Stimulated activated CD4-positive, alpha-beta T cell treated with anti-CD3 and anti-CD28 coated beads, Interleukin-1b, Interleukin-23, amount 100 ng/mL, for 1 hour (primary cell): ENCODE measurements at places on chromosomes 1 and 21.

GRCh38 chr21:14284481-14284880, 68.5 kb downstream of the RBM11 start:
- no peak for DNase-seq

GRCh38 chr1:89739013-89739843, 81.6 kb upstream of the LRRC8D start:
- no peak for DNase-seq

- DNase-seq = no peak
Measured at GRCh38 chr1:81607086-81607485, 193.6 kb upstream of the ADGRL2 start.

- DNase-seq = no peak
Measured at GRCh38 chr1:116435806-116436610, 63.0 kb downstream of the ATP1A1 start.

DNA sequence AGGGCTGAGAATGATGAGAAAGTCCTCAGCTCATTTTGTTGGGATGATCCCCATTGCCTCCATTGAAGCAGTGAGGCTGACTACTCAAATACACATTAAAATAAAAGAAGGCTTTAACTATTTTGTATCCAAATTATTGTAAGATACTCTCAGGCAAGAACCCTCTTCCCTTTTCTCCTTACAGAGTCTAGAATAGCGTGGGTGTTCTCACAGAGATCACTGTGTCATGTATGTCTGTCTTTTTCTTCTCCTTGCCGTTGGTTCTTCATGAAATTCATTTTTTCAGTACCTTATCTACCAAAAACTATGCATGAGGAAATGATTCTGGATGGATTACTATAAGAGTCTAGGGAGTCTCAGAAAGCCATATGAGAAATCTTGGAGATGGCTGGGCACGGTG, 30.1 kb downstream of the SORT1 start:
- no peak for DNase-seq

GRCh38 chr1:161085165-161085564, 4.2 kb downstream of the NECTIN4 start:
- DNase-seq = no peak

- DNase-seq = no peak
Measured at GRCh38 chr1:27416387-27417111, 24.1 kb downstream of the GPR3 start.

GRCh38 chr1:32496127-32496526, 31.3 kb downstream of the ZBTB8B start:
- DNase-seq = no peak

DNA sequence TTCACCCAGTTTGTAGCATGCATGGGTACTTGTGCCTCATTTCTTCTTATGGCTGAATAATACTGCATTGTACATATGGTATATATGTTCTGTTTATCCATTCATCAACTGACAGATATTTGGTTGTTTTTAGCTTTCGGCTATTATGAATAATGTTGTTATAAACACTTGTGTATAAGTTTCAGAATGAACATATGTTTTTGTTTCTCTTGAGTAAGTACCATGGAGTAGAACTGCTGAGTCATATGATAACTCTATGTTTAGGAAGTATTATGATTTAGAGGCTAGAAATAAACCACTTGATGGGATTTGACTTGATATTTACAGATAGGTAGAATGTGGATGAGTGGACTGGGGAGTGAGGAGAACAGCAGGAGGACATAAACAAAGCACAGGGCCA, 48.6 kb downstream of the WNT2B start:
- DNase-seq = no peak

- no peak for DNase-seq
Measured at GRCh38 chr21:26469789-26470188, 103.3 kb downstream of the CYYR1 start.

DNA sequence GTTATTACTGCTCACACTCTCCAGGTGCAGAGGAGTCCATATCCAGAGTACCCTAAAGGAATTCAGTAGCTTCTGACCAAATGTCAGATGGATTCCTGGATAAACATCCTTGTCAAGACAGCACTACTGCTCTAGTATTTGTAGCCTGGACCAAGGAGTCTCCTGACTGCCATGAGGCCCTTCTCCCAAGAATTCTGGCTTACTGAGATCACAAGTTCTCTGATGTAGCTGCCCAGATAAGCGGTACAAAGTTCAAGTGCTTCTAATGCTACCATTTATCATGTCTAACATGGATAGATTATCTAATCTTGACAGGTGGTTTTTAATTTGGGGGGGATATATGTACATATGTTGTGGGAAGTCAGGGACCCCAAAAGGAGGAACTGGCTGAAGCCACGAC, 196.6 kb upstream of the HMCN1 start:
- DNase-seq = no peak

DNA sequence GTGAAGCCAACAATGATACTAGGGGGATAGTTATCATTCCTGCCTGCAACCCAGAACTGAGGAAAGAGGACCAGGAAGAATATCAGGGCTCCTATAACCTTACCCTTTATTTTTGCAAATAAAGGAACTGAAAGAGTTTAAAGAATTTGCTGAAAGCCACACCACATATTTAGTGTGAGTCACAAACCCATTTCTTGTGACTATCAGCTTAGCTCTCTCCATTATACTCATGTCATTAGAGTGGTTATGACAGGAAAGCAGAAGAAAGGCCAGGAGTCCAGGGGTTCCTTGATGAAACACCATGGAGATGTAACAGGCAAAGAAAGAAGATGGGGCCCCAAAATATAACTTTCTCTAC, 141.1 kb upstream of the SAMSN1 start:
- DNase-seq = no peak

DNA sequence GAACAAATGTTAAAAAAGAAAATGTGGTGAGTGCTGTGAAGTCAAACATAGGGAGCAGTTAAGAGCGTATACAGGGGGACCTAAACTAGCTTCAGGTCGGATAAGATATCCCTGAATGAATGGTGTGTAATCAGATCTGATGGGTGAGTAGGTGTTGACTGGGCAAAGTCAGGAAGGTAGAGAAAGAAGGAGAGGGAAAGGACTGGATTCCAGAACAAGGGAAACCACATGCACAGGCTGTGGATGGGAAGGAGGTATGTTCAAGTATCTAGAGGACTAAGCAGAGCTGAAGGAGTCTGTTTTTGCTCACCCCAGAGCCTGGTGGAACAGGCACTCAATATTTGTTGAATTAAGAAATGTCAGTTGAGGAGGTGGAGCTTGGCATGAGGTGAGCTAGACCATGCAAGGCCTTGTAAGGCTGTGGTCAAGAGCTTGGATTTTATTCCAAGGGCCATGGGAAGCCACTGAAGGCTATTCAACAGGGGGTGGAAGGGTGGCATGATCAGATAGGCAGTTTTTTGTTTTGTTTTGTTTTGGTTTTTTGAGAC, 27.4 kb downstream of the MAP7D1 start:
- DNase-seq = no peak

DNA sequence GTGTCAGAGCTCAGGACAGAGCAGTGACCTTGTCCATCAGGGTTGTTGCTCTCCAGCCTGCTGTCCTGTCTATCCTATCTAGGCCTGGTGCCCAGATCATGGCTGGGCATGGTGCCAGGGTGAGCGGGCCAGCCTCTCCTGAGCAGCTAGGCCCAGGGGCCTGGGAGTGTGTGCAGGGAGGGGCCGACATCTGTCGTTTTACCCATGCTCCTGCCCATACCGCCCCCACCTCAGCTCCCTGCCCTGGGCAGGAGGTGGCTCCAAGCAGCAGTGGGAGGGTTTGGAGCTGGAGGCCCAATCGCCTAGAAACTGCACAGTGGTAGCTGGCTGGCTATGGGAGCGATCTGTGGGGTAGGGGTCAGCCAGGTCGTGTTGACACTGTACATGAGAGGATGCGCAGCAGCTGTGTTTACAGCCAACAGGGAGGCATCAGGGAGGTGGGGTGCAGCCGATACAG, 6.5 kb downstream of the INSRR start:
- DNase-seq = no peak

GRCh38 chr21:41659791-41660560, 106.9 kb downstream of the RIPK4 start:
- DNase-seq = no peak

- DNase-seq = no peak
Measured at GRCh38 chr1:201504179-201504631, 2.7 kb downstream of the CSRP1 start.

DNA sequence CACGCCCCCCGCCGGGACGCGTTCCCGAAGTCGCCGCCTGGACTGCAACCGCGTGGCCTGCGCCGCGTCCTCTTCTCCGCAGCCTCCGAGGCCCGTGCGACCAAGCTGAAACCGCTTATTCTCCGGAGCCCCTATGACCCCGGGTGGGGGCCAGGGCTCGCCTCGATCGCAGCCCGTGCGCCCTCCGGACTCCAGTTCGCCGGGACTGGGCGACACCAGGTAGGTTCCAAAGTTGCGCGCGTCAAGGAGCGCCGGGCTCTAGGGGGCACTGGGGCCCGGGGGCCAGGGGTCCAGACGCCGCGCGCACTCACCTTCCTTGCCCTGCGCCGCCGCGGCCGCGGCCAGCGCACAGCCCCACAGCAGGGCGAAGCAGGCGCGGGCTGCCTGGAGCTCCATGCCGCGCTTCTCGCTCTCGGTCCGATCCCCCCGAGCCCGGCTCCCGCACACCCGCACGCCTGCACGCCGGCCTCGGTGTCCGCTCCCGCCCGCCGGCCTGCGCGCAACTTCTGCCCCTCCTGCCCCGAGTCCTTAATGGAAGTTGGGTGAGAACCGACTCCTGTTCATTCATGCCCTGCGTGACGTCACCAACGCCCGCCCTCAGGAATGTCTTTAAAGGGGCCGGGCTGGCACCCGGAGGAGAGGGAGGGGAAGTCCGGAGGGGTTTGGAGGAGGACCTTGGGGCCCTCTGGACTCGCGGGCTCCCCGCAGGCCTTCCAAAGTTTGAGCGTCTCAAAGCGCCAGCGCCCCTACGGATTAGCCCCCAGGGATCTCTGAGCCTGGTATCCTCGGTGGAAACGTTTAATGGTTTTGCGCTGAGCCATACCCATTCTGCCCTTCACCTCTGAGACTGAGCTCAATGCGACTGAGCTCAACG, at the start of gene EPHA2:
Gene EPHA2 (minus strand): TSS at position 533 of the 874 bp plus-strand sequence. CDS start 137 bp downstream, at position 396.
- no peak for DNase-seq

GRCh38 chr1:20325844-20326420, 35.3 kb downstream of the VWA5B1 start:
- no peak for DNase-seq
